NCI-H187 treated with DMSO at 0.1 percent for 48 hours (cell line): ENCODE measurements at places on chromosomes 11 and 22.

DNA sequence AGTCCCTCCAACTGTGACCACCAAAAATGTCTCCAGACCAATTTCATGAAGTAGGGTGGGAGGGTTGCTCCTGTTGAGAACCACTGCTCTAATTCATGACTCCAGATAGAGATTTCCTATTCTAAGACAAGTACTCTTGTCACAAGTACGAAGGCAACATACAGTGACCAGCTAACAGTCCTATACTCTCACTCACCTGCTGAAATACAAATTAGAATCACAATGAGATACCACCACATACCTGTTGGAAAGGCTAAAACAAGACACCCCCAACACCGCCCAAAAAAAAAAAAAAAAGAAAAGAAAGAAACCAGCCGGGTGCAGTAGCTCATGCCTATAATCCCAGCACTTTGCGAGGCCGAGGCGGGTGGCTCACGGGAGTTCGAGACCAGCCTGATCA lies 310.5 kb downstream of the SWAP70 start:
- DNase-seq = no peak

GRCh38 chr11:58318532-58318931 lies 40.3 kb downstream of the OR5B17 start:
- DNase-seq = no peak

GRCh38 chr22:27751277-27752070 lies 50.1 kb downstream of the MN1 start:
- no peak for DNase-seq

GRCh38 chr11:90639461-90639993 lies 416.7 kb upstream of the CHORDC1 start:
- DNase-seq = no peak

GRCh38 chr22:27978802-27979201 lies 59.7 kb upstream of the PITPNB start:
- no peak for DNase-seq

DNA sequence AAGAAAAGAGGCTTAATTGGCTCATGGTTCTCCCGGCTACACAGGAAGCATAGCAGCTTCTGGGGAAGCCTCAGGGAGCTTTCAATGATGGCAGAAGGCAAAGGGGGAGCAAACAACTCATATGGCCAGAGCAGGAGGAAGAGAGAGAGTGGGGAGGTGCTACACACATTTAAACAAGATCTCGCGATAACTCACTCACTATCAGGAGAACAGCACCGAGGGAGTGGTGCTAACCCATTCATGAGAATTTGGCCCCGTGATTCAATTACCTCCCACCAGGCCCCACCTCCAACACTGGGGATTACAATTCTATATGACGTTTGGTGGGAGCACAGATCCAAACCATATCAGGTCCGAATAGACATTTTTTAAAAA lies 41.7 kb upstream of the APLNR start:
- no peak for DNase-seq

DNA sequence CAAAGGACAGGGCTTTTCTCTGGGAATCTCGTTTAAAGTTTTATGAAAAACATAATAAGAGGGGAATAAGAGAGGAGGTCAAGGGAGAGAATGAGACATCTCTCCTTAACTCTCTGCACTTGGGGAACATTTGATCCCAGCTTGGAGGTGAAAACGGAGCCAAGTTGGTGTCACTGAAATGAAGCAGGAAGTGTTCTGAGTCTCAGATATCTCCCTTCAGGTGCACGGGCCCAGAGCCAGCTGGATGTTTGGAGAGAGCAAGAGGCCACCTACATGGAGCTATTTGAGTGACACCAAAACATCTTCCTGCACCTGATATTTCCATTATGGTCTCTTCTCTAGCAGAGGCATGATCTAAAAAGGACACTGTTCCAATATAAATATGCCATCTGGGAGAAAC lies 85.7 kb downstream of the BLID start:
- DNase-seq = no peak

- DNase-seq = no peak
Measured at GRCh38 chr11:1516273-1517067, 29.9 kb upstream of the MOB2 start.

DNA sequence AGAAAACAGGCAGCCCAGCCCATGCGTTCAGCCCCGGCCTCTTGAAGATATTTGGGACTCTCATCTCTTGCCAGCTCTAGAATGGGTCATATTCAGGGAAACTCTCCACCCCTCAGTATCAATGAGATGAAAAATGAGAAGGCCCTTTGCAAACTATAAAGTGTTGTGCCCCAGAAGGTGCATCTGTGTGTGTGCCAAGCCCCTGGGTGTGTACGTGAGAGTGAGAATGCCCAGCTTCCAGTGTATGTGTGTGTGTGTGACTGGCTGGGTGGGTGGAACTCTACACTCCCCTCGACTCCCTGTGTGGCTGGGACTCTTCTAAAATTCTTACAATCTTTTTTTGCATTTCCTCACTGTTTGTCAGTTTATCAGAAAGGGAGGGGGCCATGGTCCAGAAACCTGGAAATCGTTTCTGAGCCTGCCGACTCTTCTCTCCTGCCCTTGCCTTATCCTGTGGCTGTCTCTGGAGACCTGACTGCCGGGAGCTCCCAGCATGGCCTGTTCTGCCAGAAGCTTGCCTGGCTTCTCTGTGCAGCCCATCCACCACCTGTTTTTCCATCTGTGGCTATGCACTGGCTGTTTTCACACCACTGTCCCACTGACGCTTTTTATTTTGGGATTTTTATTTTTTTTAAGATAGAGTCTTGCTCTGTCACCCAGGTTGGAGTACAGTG lies 1.2 kb downstream of the P2RY6 start:
- DNase-seq = no peak

DNA sequence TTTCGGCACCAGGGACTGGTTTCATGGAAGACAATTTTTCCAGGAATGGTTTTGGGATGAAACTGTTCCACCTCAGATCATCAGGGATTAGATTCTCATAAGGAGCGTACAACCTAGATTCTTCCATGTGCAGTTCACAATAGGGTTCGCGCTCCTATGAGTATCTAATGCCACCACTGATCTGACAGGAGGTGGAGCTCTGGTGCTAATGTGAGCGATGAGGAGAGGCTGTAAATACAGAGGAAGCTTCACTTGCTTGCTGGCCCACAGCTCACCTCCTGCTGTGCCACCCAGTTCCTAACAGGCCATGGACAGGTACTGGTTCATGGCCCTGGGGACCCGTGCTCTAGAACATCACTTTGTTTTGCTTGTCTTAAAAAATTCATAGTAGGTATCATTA lies 41.8 kb upstream of the AMPD3 start:
- DNase-seq = no peak

DNA sequence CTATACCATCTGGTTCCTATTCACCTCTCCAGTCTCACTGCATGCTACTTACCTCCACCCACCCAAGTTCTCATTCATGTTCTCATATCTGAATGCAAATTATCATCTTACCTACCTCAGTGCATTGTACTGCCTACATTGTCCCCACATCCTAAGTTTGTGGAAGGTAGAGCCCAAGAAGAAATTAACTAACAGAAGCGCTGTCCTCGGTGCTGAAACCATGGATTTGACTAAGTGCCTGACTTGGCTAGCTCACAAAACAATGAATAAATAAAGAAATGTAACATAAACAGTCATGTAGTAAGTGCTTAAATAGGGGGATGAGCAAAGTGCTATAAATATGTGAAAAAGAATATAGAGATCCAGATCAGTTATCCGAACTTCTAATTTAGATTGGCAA lies 63.2 kb downstream of the GRIA4 start:
- DNase-seq = no peak

DNA sequence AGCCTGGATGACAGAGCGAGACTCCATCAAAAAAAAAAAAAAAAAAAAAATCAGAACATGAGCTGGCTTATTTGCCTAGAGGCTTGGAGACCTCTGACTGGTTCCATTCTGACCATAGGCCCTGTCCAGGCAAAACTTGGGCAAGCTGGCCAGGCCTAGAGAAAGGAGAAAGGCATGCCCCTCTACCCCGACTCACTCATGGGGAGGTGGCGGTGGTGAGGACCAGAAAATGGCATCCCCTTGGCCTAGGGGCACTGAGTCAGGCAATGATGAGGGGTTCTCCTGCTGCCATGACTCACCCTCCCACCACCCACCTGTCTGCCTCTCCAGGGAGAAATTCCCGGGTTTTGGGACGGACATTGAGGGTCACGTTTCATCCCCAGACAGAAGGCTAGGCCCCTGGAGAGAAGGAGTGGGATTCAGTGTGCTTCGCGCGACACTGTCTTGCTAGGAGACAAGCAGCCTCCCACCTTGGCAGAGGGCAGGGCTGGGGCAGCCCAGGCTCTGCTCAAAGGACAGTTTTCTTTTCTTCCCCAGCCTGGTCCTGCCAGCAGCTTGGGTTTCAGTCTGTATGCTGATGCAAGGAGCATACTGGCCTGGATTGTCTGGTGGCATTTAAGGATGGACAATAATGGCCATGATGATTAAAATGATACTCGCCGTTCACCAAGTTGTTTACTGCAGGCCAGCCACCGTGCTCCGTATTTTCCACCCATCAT lies 17.2 kb downstream of the TOB2 start:
- DNase-seq = no peak

GRCh38 chr11:112085822-112086421 lies 634 bp downstream of the TIMM8B start:
- no peak for DNase-seq

DNA sequence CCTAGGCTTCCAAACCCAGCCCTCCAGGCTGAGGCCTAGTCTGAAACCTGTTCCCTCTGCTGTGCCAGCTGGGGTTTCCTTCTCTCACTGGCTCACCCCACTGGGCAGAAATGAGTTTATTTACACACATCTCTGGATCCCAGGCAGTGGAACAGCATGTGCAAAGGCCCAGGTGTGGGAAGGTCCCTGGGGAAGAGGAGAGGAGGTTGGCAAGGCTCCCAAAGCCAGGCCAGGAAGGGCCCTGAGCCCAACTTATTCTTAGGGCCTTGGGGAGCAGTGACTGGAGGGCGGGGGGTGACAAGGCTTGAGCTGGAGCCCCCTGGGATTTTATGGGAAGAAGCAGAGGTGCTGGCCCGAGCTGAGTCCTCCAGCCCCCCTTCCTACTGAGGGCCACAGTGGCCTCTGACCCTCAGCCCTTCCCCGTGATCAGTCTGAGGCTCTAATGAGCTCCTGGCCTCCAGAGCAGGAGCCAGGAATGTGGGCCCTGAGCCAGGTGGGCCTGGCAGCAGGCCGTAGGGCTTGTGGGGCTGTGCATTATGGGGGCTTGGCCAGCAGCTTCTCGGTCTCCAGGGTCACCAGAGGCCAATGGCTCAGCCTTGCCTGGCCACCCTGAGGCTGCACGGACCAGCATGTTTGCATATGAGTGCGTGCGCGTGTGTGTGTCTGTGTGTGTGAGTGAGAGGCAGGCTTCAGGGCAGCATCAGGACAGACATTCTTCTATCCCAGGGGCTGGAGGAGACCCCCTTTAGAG lies 2.9 kb downstream of the MYO7A start:
- DNase-seq = no peak

DNA sequence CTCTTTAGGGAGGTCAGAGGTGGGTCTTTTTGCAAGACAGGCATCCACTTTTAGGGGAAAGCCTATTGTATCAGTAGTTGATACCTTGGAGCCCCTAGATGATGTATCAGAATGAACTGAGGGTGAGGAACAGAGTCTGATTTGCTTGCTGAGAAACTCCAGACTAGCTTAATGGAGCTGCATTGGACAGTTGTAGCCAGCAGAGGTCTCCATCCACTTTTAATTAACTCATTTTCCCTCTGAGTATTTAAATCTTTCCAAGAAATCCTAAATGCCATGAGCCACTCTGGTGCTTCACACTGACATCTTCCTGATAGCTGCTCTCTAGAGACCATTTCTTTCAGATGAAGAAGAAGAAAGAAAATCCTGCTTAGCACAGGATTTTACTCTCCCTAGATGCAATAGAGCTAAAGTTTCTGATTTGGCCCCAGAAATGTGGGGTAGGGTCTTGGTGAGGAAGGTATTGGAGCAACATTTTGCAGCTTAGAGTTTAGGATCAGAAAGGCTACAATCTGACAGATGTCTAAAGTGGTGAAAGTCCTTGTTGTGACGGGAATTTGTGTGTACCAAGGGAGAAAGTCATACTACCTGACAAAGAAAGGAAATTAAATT lies 38.0 kb downstream of the EXT2 start:
- no peak for DNase-seq

- no peak for DNase-seq
Measured at GRCh38 chr22:20013382-20013871, 3.2 kb downstream of the ARVCF start.

- DNase-seq = no peak
Measured at GRCh38 chr22:36617694-36618522, 85.6 kb downstream of the CACNG2 start.

- no peak for DNase-seq
Measured at GRCh38 chr11:27440090-27440489, 32.5 kb downstream of the LGR4 start.

- DNase-seq = no peak
Measured at GRCh38 chr11:87942786-87943185, 232.5 kb downstream of the RAB38 start.

DNA sequence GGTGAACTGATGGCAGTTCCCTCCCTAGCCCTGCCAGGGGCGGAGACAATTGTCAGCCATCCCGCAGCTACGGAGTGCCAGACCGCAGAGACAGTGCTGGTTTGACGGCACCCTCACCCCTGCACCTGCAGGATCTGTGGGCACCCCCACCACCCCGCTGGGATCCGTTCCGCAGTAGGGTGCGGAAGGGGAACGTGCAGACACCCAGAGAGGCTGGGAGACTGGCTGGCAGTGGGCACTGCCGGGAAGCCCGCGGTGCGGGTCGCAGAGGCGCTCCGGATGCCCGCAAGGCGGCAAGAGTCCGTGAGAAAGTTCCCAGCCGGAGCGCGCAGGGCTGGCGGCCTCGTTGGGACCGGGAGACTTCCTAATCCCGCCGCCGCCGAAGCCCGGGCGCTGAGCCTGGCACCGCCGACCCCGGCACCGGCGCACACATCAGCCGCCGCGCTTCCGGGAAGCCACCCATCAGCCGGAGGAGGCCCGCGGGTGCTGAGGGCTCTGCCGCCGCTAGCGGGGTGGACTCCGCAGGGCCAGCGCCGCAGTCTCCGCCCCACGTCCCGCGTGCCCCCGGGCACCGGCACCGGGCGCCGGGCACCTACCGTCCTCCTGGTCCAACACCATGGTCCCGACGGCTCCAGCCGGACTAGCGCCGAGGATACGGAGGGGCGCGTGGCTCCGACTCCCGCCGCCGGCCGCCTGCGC lies 4.3 kb upstream of the LMO1 start:
- no peak for DNase-seq

GRCh38 chr11:14645985-14646900 lies 2.6 kb downstream of the PDE3B start:
- DNase-seq = no peak

- no peak for DNase-seq
Measured at GRCh38 chr11:109902764-109903433, 190.3 kb upstream of the ZC3H12C start.

GRCh38 chr11:75246671-75247350 lies 6.2 kb downstream of the TPBGL start:
- DNase-seq = no peak
